ENCODE measurements at places on chromosomes 5 and 9.

DNA sequence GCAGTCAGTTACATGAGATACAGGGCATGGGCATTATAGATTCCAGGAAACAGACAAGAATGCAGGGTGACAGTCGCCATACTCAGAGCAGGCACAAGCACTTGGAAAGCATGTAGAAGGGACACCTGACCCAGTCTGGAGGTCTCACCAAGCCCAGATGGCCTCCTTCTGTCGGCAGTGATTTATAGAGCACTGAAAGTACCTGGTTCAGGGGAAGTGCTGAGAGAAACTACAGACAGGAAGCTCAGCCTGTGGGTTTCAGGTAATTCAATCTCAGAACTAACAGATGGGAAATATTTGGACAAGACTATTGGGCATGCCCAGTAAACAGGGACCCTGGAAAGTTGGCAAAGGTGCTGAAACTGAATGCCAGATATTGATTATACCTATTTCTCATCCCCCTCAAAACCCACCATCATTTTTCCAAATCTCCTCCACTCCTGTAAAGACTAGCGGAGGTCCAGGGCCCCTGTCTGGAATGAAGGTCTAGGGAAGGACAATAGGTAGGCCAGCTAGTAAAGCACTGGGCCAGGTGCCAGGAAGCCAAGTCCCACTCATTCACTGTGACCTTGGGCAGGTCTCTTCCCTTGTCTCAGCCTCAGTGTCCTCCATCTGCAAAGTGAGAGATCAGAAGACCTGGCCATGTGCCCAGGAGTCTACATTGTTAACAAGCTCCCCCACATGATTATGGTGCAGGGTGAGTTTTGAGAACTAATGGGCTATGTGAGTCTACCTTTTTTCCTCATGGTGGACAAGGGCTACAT, 26.9 kb downstream of the KLHL3 start:
- no peak for DNase-seq

- DNase-seq, result no peak
Observed at GRCh38 chr9:135291165-135291564, 188.4 kb upstream of the PPP1R26 start.

DNA sequence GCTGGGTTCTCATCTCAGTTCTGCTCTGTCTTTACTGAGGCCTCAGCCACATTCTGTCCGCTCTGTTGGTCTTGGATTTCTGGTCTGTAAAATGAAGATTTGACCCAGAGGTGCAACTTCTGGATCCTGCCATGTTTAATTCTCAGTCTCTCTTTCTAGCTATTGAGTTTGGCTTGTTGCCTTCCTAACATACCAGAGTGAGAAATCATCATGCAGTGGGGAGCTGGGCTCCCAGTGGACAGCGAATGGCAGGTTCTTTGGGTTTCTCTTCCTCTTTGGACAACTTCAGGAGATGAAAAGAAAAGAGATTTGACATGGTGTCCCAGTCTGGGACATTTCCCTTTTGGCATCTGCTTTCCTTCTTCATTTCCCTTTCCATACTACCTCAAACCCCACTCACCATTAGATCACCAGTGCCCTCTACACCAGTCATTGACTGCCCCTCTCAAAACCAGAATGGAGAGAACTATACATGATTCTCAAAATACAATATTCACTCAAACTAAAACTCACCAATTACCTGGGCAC, 334.7 kb downstream of the ACTL7B start:
- no peak for DNase-seq

DNA sequence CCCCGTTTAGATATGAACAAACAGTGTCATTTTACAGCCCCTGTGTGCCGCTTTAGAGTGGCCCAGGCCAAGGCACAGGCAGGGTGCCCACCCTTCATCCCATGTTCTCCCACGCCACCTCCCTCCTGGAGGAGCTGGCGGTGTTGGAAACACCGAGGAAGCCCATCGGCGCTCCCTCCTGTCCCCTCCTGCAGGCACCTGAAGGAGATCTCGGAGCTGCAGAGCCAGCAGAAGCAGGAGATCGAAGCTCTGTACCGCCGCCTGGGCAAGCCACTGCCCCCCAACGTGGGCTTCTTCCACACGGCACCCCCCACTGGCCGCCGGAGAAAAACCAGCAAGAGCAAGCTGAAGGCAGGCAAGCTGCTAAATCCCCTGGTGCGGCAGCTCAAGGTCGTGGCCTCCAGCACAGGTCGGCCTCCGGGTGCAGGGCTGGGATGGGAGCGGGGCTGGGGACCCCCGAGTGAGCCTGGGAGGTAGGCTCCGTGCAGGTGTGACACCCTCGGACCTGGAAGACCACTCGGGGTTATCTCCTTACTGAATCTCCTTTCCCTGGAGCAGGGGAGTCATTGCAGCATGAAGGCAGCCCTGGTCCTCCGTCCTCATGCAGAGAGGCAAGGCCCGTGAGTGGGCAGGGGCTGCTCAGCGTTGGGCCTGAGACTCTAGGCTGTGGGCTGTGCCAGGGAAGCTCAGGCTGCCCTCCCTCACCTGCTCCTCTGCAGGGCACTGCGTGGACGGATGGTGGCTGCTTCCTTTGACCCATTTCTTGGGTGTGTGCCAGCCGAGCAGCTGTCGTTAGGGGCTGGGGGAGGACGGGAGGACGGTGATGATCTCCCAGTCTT, 113.9 kb downstream of the WNK2 start:
- peak; percentile 5 for DNase-seq

- DNase-seq, result no peak
Observed at GRCh38 chr5:76479973-76480667, 77.0 kb downstream of the IQGAP2 start.

DNA sequence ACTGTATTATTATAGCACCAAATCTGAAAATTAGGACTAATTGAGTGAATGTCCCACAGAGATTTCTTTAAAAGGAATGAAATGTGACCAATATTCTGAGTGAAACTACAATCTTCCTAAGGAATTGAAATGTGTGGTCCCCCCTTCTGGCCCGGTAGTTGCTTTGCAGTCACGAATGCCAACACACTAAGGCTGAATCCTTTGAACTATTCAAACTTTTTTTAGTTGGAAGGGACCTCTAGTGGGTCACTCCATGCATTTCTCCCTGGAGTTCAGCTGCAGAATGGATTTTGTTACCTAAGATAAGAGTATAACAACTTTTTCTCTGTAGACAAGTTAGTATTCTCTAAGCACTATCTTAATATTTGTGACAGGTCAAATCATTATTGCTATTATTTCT, 2.8 kb downstream of the CDH6 start:
- DNase-seq, result peak; percentile 21

- no peak for DNase-seq
Observed at GRCh38 chr5:34660444-34660843, 4.3 kb downstream of the RAI14 start.

GRCh38 chr5:143454936-143455516, 51.5 kb upstream of the NR3C1 start:
- no peak for DNase-seq

GRCh38 chr5:133847886-133848285, 120.5 kb downstream of the C5orf15 start:
- DNase-seq, result no peak

DNA sequence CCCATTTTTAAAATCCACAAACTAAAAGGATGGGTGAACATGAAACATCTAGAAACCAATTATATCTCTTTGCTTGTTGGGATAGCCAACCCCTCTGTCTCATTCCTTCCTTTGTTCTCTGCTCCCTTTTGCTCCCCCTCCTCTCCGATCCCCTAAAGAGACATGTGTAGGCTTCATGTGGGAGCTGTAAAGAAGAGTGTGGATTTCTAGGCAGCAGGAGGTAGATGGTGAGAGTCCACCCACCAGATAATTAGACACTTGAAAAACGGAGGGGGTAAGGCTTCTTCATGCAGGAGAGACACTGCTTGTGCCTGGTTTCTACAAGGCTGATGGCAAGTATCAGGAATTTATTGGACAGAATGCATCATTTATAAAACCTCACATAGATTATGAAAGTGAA, 27.3 kb upstream of the CFAP157 start:
- no peak for DNase-seq

DNA sequence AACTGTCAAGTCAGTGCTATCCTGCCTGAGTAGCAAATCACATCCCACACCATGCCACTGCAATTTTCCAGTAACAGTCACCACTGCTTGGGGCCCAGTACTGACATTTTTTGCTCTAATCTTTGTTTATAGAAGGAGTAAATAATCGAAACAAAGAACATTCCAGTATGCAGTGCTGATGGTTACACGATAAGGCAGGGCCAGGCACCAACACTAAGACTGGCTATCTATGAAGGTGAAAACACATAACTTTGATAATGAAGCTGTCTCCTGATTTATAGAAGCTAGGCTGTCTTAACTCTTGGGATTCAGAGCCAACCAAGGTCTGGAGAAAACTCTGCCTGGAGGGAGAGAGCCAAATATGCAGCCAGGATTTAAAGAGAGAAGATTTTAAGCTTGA, 365.3 kb downstream of the BNC2 start:
- DNase-seq, result no peak

DNA sequence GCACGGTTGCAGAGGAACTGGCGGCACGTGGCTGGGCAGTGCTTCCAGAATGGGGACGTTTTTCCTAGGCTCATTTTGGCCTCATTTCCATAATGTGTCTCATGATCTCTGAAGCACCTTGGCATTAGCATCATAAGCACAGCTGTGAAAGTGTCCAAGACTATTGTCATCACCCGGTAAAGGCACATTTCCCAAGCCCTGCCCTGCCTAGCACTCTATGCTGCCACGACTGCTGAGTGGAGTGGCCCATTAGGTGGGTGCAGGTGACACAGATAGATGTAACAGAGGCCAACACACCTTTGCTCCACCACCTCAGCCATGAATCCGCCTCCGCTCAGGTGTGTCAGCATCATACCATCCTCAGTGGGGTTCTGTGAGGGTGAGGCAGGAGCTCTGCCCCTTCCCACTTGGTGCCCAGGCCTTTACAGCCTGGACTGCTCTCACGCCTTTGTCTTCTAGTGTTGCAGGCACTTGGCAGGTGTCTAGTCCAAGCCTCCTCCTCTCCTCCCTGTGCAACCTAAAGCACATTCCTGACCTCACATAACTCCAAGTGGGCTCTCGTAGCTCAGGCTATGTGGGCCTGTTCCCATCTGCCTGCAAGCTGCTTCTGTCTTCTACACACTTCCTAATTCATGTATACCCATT, 213.0 kb downstream of the FSTL4 start:
- no peak for DNase-seq

- no peak for DNase-seq
Observed at GRCh38 chr5:169299663-169300467, 1.1 kb downstream of the SLIT3 start.

- DNase-seq, result no peak
Observed at GRCh38 chr5:31952067-31952466, 222.1 kb downstream of the GOLPH3 start.

DNA sequence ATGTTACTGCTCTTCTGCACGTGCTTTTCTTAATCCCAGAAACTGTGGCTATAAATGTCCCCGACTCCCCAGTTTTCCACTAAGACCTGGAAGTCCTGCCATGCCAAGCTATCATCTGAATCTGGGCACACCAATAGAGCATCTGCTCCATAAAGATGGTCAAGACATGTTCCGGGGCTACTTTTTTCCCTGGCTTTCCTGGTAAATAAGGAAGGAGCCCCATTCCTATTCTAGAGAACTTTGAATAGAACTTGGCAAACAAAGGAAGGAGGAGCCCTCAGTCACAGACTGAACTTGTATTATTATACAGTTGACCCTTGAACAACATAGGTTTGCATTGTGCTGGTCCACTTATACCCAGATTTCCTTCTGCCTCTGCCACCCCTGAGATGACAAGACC, 182.9 kb downstream of the CCDC192 start:
- DNase-seq, result no peak

DNA sequence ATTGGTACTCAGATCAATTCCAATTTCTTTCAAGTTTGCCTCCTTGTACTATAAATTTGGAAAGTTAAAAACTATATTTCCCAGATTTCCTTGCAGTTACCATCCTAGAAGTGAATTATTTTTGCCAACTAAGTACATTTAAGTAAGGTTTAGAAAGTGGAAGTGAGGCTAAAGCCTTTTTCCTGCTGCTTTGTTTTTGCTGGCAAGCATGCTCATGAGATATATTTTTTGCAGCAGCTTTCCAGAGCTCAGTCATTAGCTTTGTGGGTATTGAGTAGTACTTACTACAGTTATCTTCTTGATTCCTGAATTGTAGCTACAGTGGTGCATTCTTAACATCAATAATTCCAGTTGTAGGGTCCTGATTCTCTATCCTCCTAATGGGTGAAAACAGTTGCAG, 3.5 kb upstream of the BTF3 start:
- DNase-seq, result no peak

DNA sequence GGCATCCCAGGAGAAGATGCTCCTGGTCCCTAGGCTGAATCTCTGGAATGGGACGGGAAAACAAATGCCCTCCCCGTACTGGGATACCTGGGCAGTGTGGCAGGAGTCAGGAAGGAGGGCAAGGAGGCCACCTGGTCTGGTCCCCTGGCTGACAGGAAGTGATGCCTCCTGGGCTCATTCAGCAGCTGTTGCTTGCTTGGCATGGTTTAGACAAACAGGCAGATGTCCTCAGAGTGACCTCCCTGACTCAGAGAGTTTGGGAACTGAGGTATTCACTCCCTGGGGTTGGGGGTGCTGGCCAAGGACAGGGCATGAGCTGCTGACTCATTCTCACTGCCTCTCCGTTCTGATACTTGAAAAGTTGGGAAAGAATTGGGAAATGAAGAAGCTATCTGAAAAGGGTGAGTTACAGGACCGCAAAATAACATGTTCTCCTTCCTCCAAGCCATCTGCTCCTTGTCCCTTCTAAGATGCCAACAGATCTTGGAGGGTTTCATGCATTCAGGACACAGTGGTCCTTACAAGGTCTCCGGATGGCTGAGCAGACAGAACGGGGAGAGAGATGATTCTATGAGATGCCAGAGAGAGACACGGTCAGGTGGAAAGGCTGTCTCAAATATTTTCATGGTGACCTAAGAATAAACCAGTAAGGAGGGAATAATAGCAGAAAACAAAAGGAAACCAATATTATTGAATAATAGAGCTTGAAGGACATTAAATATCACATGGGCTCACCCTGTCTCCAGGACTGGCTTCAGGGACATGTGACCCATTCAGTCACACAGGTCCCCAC, 534.5 kb downstream of the BNC2 start:
- no peak for DNase-seq

GRCh38 chr5:142017832-142018427, 5.1 kb upstream of the GNPDA1 start:
- DNase-seq, result no peak

- no peak for DNase-seq
Observed at GRCh38 chr5:116982035-116982434, 407.4 kb upstream of the SEMA6A start.

DNA sequence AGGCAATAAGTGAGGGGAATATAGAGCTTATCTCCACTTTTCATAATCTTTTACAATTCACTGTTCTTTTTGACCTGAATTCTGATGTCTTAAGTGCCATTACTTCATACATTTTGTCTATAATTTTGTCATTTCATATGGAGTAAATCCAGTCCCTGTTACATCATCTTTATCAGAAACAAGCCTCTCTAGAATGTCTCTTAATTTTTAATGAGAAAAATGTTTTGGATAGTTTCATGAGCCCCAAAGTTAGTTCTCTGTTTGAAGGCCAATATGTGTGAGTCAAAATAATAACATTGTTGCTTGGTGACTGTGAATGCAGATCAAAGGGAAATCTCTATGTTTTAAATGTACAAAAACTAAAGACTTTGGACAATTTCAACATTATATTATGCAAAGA, 329.6 kb upstream of the ARRDC3 start:
- no peak for DNase-seq

GRCh38 chr9:135743546-135744332, 41.8 kb downstream of the KCNT1 start:
- DNase-seq, result no peak
